ENCODE measurements at places on chromosomes 7 and 10.

- no peak for DNase-seq
Measured at GRCh38 chr10:6345404-6345803, 142.7 kb downstream of the PFKFB3 start.

GRCh38 chr10:33073641-33074415 lies 115.8 kb upstream of the ITGB1 start:
- DNase-seq, result no peak

- no peak for DNase-seq
Measured at GRCh38 chr7:42351316-42351935, 114.4 kb upstream of the GLI3 start.

- DNase-seq, result no peak
Measured at GRCh38 chr10:110844617-110844881, 27.2 kb upstream of the PDCD4 start.

- no peak for DNase-seq
Measured at GRCh38 chr10:6058682-6059475, 3.3 kb downstream of the IL2RA start.

DNA sequence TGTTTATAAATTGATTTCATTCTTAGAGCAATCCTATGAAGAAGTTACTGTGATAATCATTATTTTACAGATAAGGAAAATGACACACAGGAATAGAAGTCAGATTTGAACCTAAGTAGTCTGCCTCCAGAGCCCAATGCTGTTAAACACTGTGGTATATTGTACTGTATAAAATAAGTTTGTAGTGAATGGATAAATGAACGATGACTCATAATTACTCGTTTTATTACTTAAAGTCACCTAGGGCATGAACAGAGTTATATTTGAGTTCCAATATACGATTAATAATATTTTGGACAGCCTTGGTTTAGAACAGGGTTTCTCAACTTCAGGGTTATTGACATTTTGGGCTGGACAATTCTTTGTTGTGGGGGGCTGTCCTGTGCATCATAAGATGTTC lies 7.8 kb upstream of the BTRC start:
- DNase-seq, result no peak

DNA sequence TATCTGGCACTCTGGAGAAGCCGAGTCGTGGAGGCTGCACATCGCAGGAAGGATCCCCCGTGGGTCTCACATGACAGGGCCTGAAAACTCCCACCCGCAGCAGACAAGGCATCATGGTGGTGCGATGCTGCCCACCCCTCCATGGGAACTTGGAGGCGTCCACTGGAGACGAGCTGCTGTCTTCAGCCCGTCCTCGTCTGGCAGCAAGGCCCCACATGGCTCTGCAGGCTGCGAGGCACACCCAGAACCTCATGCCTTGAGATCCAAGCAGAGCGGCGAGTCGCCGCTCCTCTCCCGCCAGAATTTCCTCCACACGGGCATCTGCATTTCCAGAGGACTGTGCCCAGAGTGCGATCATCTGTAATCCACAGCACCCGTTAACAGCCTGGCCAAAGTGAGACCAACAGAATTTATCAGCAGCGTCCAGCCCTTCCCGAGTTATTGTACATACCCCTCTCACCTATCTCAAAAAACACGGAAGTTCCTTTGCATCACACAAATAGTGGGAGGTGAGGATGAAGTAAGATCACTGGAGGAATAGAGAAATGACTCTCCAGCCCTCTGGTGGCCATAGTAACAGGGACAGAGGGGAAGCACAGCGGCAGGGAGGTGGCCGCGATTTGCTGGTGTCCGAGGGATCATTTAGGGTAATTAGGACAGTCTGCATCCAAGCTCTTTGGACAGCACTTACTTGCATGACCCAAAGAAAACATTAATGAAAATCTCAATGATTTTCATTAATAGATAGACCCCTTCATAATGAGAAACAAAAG lies 292.4 kb downstream of the USP6NL start:
- DNase-seq, result no peak

- no peak for DNase-seq
Measured at GRCh38 chr10:47261121-47261520, 38.9 kb upstream of the GDF10 start.

GRCh38 chr10:5812283-5813090 lies 747 bp downstream of the GDI2 start:
- DNase-seq, result peak; percentile 48

GRCh38 chr7:21915140-21915539 lies 30.6 kb downstream of the CDCA7L start:
- DNase-seq, result no peak
